ENCODE measurements at places on chromosomes 5 and 9.

GRCh38 chr5:36870399-36871040, 6.0 kb upstream of the NIPBL start:
- DNase-seq = no peak

GRCh38 chr9:70367305-70367930, 47.0 kb downstream of the KLF9 start:
- DNase-seq = no peak

DNA sequence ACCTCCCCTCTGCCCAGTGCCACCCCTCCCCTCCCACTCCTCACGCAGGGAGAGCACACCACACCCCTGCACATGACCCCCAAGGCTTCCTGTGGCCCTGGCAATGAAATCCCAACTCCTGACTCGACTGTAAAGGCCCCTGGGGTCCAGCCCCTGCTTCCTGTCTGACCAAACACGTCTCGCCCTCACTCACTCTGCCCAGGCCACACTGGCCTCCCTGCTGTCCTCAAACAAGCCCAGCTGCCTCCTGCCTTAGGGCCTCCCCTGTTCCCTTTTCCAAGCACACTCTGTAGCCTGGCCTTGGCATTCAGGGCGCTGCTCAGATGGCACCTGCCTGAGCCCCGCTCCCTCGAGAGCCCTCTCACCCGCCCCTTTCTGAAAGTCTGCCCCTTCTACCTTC, 42.4 kb downstream of the HK3 start:
- no peak for DNase-seq

DNA sequence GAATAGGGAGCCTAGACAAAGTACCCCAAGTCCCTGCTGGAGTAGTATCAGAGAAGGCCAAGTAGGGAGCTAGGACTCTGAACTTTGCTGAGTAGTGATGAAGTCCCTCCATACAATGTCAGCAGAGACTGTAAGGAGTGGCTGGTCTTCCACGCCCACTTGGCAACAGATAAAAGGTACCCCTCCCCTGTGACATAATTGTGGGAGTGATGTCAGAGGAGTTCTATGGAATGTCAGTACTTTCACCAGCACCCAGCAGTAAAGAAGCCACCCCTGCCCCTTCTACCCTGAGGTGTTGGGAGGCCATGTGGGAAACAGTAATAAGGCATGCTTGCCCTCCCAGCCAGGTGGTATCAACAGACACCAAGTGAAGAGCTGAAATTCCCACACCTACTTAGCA, 143.9 kb downstream of the SLIT3 start:
- DNase-seq = no peak

DNA sequence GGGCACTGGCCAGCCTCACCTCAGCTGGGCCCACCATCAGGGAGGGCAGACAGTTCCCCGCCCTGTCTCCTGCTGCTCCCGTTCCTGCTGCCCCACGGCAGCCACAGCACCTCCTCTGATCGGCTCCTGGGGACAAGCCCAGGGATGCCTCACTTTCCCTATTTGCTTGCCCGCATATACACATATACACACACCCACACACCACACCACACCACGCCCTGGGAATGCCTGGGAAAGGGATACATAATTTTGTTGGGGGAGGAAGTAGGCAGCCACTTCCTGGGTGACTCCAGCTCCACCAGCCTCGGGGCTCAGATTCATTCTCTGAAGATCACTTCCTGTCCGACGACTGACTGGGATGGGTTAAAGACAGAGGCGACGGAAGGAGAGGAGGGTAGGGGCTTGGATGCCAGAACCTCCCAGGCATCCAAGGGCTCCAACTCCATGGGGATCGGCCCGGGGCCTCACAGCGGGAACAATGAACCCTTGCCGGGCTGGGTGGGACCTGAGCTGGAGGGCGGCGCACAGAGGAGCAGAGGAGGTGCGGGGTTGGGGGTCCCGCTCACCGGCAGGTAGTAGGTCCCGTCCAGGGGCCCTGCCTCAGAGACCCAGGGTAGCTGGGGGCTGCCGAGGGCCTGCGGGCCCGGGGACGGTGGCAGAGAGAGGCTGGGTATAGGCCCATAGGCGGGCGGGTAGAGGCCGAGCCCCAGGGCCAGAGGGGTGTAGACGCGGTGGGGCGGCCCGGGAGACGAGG, 2.0 kb upstream of the MZB1 start:
- no peak for DNase-seq

DNA sequence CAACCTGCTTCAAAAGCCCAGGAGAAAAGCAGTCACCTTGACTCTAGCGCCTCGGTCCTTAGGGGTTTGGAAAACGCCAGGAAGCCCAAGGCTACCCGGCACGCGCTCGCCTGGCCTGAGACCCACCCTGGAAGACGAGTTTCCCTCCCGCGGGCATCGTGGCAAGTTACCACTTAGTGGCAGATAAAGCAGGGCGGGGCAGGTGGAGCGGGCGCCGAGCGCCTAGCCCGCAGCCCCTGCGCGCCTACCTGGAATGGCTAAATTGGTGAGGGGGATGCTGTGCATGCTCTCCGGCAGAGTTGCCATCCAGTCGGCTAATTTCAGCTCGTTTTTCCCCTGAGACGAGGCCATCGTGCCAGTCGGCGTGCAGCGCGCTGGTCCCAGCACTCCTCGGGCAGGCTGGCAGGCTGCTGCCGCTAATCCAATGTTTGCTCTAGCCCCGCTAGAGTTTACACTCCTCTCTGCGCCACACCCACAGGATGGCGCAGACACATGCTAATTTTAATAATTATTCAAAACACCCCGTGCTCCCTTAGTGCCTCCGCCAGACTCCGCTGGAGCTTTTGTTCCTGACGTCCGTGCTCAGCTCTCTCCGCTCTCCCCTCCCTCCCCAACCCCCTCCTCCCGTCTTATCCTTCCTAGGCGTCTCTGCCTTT, at the start of gene PLCXD3:
Gene PLCXD3 (minus strand): TSS at position 426 of the 656 bp plus-strand sequence. CDS start 75 bp downstream, at position 351.
- DNase-seq = no peak

DNA sequence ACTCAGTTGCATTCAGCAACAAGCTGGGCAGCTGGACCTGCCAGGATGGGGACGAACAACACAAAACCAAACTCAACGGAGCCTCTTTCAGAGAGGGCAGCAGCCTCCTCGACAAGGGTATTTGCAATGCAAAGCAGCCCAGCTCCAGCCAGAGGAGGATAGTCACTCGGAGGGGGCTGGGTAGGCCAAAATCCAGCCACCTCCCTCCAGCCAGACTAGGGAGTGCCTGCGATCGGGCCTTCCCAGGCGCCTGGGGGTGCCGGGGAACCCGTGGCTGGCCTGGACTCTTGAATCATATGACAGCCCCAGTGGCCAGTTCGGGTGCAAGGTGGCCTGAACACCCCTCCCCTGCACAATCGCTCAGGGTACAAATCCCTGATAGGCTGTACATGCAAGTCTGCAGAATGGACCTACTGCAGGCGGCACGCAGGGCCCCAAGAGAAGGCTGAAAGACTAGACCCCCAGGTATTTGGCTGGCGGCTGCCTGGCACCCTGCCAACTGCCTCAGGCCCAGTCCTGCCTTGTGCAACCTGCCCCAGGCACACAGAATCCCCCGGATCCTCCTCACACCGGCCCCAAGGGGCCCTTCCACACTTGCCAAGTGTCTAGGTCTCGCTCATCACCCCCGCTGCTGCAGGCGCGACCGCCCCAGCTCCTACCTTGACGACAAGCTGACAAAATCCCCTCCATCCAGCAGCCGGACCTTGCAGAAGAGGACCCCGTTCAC, 1.3 kb downstream of the EEIG1 start:
- no peak for DNase-seq

DNA sequence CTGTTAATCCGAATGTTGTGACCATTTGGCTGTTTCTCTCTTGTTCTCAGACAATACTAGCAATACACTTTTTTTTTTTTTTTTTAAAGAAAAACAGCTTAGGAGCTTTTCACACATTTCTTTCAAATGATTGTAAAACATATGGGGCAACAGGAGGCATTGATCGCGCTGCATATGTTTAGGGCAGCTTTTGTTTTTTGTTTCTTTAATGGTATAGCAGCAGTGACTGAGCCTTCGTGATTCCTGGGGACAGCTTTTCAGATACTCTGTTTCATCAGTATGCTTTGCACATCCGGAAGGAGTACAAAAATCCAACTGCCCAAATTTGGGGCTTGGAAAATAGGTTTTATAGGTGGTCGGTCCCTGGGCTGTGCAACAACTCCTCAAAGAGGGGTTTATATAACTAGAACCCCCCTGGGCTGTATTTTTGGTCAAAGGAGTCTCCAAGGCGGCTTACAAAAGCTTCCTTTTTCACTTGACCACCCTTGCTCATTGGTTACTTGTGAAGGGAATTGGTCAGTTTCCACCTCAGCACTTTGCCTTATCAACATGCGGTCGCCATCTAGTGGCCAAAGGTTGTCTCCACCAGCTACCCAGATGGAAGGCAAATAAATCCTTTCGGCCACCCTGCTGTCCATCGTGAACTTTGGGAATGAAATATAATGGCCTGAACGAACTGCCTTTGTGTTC, 91.8 kb downstream of the PDE6A start:
- DNase-seq = no peak

- DNase-seq = no peak
These were observed 1.5 kb upstream of the DEPDC1B start for GRCh38 chr5:60701321-60701968.

- no peak for DNase-seq
These were observed 40.9 kb downstream of the CETN3 start for GRCh38 chr5:90368454-90369246.

Data from T-helper 1 cell (primary cell).